ENCODE measurements at places on chromosomes 3 and 15. TPM values are rescaled to one million over a fixed set of nuclear protein-coding genes. Genes with fewer than 3 reads are reported as not detected.

C3orf80 gene
- 0.33 TPM for total RNA-seq

DNA sequence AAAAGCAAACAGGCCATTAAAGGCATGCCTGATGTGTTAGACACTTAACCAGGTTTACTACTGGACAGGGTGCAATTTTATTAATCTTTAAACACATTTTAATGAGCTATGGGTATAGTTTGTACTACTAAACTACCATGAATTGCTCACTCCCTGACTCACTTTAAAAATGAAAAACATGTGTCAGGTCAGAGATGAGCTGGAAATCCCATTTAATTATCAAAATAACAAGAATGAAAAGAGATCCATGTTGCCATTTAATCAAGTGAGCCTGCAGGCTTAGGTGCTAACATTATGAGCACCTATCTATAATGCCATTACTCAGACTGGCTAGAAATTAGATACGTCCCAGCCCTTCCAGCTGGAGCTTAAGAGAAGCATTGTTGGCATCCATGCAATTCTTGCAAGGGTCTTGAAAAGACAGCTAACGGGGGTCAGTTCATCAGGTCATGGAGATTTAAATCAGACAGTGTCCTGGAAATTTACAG lies 224.4 kb downstream of the THRB start:
- no peak for DNase-seq

DNA sequence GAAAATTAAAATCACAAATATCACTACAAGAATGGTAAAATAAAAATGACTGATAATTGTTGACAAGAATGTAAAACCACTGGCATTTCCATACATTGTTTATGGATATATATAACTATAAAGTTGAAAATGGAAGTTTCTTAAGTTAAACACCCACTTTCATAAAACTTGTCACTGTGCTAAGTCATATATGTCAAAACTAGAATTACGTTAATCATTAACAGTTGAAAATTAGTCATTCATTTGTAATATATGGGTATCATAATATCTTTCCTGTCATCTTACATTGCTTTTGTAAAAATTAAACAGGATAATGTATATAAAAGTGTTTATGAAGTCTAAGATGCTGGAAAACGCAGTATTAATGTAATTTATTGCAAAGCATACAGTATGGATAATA lies 1398.6 kb upstream of the ALCAM start:
- DNase-seq, result no peak

GRCh38 chr3:16741890-16742289 lies 136.7 kb upstream of the DAZL start:
- no peak for DNase-seq

DNA sequence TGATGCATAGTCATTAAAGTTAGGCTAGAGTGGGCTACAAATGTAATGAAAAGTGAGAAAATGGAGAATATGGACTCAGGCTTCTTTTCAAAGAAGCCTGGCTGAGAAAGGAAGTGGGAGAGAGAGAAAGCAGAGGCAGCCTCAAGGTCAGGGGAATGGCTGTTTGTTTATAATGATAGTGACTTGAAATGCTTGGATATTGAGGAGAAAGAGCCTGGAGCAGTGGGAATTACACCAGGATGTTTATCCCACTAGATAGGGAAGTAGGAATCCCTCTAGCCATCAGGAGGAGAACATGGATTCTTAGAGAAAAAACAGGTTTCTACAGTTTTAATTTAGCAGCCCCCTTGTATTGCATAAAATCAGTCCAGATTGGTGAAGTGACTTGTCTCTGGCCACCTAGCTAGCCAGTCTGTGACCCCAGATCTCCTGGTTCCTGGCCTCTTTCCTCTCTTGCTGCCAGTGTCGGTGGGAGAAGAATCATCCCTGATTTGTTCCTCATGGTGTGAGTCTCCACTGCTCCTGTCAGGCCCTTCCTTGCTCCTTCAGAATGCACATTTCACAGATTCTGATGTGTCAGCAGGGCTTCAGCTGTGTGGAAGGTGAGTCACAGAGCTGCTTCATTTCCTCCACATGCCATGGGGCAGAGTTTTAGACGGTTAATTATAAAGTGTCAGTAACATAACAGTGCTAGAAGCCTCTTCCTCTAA lies 32.9 kb downstream of the SEMA6D start:
- peak; percentile 73 for DNase-seq

CFAP100 gene
- total RNA-seq, result not detected

GRCh38 chr3:177080122-177080521 lies 117.2 kb downstream of the TBL1XR1 start:
- no peak for DNase-seq

SPINT1 gene
- total RNA-seq, result 177 TPM

GRCh38 chr3:37912052-37912733 lies 50.5 kb downstream of the CTDSPL start:
- no peak for DNase-seq

Data from PC-3 (cell line).